Activated naive CD4-positive, alpha-beta T cell (primary cell): ENCODE measurements at places on chromosomes 4 and X.

- no peak for DNase-seq
These were observed 21.4 kb upstream of the PPP2R2C start for GRCh38 chr4:6493658-6494304.

GRCh38 chr4:152843481-152844090 lies 63.8 kb downstream of the ARFIP1 start:
- no peak for DNase-seq

DNA sequence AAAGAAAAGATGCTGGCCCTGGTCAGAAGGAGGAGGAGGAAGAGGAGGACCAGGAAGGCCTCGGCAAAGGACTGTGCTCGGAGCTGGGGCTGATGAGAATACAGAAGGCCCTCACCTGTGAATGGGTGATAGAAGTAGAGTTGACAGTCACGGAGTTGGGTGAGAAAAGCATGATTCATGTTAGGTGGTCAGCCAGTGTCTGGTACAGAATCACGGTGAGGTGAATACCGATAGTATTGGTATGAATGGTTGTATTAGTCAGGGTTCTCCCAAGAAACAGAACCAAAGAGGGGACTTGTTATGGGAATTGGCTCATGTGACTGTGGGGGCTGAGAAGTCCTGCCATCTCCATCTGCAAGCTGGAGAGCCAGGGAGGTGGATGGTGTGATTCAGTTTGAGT lies 32.5 kb upstream of the FAM156A start:
- no peak for DNase-seq

DNA sequence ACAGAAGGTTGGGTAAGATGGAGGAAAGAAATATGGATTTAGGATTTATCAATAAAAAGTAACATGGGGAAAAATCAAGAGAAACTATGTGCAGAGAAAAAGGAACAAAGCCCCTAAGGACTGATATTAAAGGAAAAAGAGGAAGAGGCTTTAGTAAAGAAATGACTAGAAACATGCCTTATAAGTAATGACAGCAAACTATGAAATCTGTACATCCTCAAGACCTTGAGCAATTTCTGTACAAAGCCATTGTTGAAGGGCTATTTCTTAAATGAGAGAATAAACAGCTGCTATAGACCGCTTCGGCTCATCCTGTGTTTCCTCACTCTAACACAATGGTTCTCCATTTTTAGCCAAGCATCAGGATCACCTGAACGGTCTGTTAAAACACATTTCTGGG lies 180.3 kb upstream of the ATOH1 start:
- DNase-seq, result no peak

- no peak for DNase-seq
These were observed 226.8 kb downstream of the CAMK2D start for GRCh38 chr4:113534711-113535110.

DNA sequence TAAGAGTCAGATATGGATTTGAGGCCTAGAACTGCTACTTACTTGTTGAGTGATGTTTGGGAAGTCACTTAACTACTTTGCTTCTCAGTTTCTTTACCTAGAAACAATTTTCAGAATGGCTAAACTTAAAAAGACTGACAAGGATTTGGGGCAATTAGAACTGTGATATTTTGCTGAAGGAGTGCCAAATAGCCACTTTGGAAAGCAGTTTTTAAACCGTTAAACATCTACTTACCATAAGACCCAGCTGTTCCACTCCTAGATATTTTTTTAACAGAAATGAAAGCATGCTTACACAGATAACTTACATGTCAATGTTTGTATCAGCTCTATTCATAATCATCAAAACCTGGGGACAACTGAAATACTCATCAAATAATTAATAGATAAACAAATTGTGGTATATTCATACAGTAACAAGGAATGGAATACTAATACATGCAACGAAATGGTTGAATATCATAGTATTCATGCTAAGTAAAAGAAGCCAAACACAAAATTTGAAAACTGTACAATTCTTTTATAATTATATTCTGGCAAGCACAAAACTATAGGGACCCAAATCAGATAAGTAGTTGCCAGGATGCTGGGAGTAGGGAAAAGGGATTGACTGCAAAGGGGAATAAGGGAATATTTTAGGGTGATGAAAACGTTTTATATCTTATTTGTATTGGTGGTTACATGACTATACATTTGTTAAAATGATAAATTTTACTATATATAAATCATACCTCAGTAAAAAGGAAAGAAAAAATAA lies 24.0 kb downstream of the RPA4 start:
- DNase-seq, result no peak

DNA sequence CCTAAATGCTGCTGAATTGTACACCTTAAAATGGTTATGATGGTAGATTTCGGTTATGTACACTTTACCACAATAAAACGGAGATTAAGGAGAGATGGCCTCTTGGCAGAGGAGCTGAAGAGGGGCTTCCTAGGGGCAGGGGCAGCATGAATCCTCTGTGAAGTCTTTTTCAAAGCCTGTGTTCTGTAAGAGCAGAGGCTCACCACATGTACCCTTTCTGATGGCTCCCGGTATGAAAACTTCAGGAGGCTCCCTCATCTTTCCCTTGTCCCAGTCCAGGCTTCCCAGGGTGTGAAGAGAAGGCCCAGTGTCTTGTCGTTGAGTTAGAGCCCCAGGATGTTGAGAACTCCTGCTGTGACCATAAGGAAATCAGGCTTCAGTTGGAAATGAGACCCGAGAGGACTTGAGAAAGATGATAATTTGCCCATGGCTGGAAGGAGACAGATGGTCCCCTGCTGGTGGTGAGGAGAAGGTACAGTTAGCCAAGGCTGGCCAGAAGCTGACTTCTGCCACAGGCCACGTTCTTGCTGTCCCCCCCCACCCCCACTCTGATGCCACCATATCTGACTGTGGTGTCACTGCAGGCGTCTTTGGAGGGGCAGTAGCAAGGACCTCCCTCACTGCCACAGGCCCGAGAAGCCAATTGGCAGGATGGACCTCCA lies 31.8 kb upstream of the MTM1 start:
- DNase-seq, result no peak
